ENCODE measurements at places on chromosomes 6 and 20. TPM values are rescaled to one million over a fixed set of nuclear protein-coding genes. Genes with fewer than 3 reads are reported as not detected.

GRCh38 chr6:125432963-125433362, 131.2 kb upstream of the HDDC2 start:
- H3K27me3 ChIP-seq: no peaks in the 10 kb centered on the region
- H3K4me1 ChIP-seq: no peaks in the 10 kb centered on the region
- no peak for DNase-seq
- no peaks in the 10 kb centered on the region for H3K36me3 ChIP-seq
- no peak overlapping the region for H3K4me3 ChIP-seq
- H3K27ac ChIP-seq: no peak overlapping the region

DNA sequence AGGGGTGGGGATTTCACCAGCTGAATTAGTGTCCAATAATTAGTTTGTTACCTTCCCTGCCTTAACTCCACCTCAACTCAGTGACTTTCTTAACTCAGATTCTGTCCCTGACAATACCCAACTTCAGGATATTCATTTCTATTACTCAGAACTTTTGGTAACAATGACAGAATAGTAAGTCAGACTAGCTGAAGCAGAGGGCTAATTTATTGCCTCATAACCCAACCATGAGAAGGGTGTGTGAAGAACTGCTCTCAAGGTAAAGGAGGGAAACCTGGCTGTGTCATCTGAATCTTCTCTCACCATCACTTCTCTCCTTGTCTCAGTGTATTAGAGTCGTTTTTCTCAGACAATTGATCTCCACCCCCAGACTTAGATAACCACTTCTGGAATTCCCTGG, 1.2 kb upstream of the PI3 start:
- no peak for DNase-seq
- H3K27ac ChIP-seq: no peak overlapping the region
- no peak overlapping the region for H3K4me3 ChIP-seq
- H3K36me3 ChIP-seq: no peaks in the 10 kb centered on the region
- H3K4me1 ChIP-seq: no peaks in the 10 kb centered on the region

DNA sequence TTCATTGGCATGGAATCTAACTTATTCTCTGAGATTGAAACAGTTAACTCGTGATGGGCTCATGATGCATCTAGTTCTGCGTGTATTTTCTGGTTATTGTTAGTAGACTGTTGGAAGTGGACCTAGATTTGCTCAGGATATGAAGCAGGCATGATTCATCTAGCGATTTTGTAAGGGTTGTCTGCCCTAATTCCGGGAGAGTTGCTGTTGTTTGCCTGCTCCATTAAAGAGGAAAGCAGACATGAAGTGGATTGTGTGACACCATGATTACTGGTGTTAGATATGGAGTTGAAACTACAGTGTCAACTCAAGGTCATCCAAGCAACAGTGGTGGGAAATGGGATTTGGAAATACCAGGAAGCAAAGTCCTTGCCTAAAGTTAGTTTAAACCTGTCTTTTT, 41.0 kb downstream of the SOX4 start:
- H3K36me3 ChIP-seq: no peaks in the 10 kb centered on the region
- H3K27me3 ChIP-seq: no peaks in the 10 kb centered on the region
- peak; percentile 54 for DNase-seq
- no peaks in the 10 kb centered on the region for H3K4me1 ChIP-seq
- H3K4me3 ChIP-seq: no peak overlapping the region

RSPH4A gene
- total RNA-seq: 20.6 TPM
